ENCODE measurements at places on chromosomes 7 and 10. TPM values are rescaled to one million over a fixed set of nuclear protein-coding genes. Genes with fewer than 3 reads are reported as not detected.
A peak's percentile ranks its signal among the peaks of the same experiment; 100 is the strongest.

DNA sequence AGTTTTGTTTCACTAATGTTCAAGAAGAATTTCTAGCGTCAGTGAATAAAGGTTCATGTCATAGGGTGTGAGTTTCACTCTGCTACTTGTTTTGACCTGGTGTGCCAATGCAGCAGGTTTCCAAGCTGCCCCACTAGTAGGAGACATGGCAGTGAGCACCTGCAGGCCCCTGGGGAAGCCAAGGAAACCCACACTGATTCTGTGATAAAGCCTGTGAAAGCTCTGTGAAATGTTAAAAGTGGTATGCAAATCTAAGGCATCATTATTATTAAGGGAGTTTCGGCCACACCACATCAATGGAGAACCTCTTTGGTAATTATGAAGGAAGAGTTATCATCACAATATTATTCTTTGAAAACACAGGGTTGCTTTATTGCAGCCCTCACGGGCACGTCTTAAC, 46.4 kb downstream of the ABCB5 start:
- DNase-seq, result no peak

GRCh38 chr10:5888351-5888750, 1.3 kb downstream of the ANKRD16 start:
- peak; percentile 64 for DNase-seq

- DNase-seq, result no peak
Observed at GRCh38 chr7:21708096-21708495, 165.3 kb downstream of the DNAH11 start.

GRCh38 chr10:78865538-78865875, 203.3 kb upstream of the ZMIZ1 start:
- no peak for DNase-seq

DNA sequence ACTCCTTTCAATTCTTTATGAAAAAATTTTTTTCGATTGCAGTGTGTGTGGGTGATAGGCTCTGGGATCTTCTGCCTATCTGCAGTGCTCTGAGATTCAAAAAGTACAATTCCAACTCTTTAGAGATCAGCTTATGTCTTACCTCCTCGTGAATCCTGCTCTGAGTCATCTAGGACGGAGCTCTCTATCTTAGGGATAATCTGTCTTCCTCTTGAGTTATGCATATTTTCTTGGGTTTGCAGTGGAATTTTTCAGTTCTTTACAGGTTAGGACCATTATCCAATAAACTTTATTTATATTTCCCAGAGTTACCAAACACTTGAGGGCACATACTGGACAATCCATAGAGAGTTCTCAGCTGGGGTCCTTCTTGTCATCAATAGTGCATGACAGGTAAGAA, 428.6 kb downstream of the ACTR3B start:
- no peak for DNase-seq

GRCh38 chr10:34555653-34556052, 259.4 kb downstream of the PARD3 start:
- no peak for DNase-seq

GRCh38 chr7:127652333-127653248, 597 bp downstream of the SND1 start:
- peak; percentile 70 for DNase-seq

GRCh38 chr7:100837099-100837836, 9.9 kb upstream of the EPHB4 start:
- DNase-seq, result peak; percentile 95

GRCh38 chr7:28479507-28479947, 67.2 kb downstream of the CREB5 start:
- DNase-seq, result no peak

DNA sequence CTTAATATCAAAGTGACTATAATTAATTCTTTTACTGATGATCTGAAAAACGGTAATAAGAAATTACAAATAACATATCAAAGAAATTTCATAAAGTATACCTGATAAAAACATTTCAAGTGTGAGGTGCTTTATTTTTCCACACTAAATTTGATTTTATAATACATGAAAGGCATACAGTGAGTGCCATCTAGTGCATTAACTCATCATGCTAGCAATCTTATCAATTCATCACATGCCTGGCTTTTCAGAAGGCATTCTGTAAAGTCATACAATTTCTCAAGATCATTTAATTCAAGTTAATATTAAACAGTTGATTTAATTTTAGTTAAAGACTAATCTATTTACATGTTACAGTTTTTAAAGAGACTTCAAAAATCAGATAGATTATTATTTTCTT, 1020.9 kb downstream of the GATA3 start:
- DNase-seq, result no peak

- DNase-seq, result peak; percentile 61
Observed at GRCh38 chr10:49144058-49144720, 10.4 kb upstream of the FAM170B start.

GRCh38 chr10:12755075-12755474, 246.4 kb downstream of the CCDC3 start:
- DNase-seq, result no peak

DNA sequence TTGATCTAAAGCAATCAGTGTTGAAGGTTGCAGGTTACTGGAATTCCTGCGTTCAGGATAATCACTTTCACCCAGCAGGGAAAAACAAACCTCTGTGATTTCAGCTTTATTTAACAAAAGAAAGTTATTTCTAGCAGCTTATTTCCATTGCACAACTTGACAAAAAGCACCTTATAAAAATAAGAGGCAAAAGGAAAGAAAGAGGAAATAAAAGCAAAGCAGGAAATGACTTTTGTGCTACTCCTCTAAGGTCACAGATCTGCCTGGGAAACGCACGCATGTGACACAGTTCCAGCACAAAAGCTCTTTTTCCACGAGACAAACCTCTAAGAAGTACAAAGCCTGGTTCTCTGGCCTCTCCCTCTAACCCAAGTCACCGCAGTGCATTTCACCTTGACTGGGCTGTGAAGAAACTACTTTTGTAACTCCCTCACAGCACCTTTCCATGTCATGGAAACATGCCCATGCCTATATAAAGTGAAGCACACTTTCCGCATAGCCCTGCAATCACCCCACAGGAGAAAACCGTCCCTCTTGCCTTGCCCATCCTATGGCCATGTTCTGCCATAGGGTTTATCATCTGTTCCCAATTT, 870 bp downstream of the ANK3 start:
- DNase-seq, result no peak

The C7orf33 gene
- polyA plus RNA-seq, result not detected

The UNCX gene
- polyA plus RNA-seq, result not detected

The GIMAP4 gene
- polyA plus RNA-seq, result not detected

The PNLIPRP1 gene
- polyA plus RNA-seq, result not detected

The BZW2 gene
- polyA plus RNA-seq, result 60.9 TPM

The CFAP46 gene
- 0.20 TPM for polyA plus RNA-seq

The SEMA3E gene
- 0.43 TPM for polyA plus RNA-seq

The WIPF3 gene
- not detected for polyA plus RNA-seq
